ENCODE measurements at places on chromosomes 5 and 9. TPM values are rescaled to one million over a fixed set of nuclear protein-coding genes. Genes with fewer than 3 reads are reported as not detected.

Gene C1QTNF2
- 2.0 TPM for total RNA-seq

DNA sequence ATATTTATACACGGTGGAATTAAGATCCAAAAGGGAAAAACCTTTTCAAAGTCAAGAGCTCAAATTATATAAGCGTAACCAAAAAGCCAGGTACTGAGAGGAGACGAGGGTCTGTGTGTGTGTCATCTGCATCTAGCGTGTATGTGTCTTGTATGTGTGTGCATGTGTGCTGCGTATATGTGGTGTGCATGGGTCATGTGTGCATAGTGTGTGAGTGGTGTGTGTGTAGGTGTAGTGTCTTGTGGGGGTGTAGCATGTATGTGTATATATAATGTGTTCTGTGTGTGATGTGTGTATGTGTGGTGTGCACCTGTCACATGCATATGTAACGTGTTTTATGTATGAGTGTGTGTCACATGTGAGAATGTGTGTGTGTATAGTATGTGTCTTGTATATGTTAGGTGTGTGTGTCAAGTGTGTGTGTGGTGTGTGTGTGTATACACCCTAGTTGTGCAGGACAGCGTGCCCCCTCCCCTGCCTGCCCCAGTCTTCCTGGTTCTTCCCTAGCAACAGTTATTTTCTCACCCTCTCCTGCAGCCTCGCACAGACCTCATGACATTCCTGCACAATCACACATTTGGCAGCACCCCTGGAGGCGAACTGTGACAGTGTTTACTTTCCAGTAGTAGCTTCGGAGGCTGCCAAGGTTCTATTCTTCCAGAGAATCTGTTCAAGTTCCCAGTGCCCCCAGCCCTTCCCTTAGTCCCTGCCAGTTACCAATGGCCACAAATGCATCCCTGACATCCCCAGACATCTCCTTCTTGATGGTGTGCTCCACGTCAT is 27.1 kb upstream of the TNIP1 start:
- peak; percentile 60 for DNase-seq

DNA sequence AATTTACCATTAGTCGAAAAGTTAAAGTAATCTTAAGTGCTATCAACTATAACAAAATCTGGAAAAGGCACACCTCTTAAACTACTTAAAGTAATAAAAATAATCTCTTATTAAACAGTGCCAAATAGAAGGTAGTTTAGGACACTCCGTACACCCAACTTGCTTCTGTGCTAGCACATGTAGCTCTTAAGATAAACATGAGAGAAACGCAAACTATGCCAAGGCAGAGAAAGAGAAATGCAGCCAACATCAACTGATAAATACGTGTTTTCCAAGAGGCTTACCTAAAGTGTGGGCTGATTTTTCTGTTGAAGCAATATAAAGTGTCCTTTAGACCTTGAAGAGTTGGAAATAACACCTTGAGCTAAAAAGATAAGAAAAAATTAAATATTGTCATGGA is 480.6 kb upstream of the DAB2 start:
- peak; percentile 7 for DNase-seq

Gene IL11RA
- 23.8 TPM for total RNA-seq

- DNase-seq, result peak; percentile 96
Measured at GRCh38 chr5:125890511-125890931, 532.7 kb upstream of the GRAMD2B start.

Gene GRXCR2
- total RNA-seq, result not detected

DNA sequence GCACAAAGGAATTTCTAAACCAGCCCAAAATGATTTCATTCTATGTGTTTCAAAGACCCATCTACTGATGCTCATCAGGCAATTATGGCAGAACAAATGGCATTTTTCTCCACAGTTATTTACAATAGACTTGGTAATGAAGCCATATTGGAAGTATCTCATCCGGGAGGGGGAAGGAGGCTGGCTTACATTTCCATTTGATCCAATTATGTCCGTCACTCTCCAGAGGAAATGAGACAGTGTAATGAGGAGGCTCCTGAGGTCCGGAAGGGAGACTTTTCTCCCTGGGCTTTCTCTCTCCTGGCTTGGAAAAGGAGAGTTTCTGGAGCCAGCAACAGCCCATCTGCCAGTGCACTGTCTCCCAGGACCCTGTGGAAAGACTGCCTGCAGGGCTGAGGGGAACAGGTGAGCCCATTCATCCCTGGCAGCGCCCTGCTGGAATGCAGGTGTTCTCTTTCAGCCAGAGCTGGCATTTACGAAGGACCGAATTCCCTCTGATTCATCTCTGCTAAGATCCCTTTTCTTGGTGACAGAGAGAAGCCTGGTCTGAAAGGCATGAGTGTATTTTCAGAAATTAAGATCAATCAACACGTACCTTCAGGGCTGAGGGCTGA is 54.9 kb upstream of the SAP30L start:
- no peak for DNase-seq

DNA sequence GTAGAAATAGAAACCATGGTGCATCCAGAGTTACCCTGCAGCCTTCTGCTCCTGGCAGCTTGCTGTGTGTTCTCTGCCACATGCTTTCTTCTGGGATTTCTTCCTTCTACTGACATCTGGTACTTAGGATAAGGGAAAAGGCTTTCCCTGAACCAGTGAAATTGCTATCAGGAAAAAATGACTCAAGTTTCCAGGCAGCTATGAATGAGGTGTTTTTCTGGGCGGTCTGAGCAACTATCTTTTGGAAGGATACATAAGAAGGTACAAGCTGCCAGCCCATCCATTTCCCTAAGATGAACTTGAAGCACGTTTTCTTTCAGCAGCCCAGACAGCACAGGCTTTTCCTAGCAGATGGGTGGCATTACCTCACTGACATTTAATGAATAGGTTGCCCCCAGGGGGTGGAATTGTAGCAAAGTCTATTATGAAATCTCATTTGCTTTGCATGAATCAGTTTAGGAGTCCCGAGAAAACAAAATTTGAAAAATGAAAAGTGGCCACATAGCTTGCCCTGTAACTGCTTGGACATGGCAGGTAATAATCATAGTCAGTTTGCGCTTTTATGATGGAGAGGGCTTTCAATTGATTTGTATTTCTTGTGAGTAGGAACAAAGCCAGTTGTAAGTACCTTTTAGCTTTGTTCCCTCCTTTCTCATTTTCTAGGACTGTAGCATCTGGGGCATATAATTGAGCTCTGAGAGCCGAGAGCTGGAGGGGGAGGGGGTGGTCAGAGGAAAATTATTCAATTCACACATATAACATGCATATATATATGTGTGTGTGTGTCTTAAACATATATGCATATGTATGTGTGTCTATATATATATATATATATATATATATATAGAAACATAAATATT is 108.5 kb downstream of the C9orf152 start:
- DNase-seq, result peak; percentile 95

Gene MARVELD2
- 0.63 TPM for total RNA-seq

Gene OBP2B
- total RNA-seq, result not detected

GRCh38 chr5:172410160-172410559 is 44.2 kb downstream of the SH3PXD2B start:
- DNase-seq, result peak; percentile 75

- DNase-seq, result peak; percentile 15
Measured at GRCh38 chr5:176364765-176365350, 429 bp upstream of the ARL10 start.

- DNase-seq, result no peak
Measured at GRCh38 chr5:176817841-176818377, 7.5 kb downstream of the UNC5A start.

- DNase-seq, result no peak
Measured at GRCh38 chr5:168892618-168893186, 313.5 kb upstream of the PANK3 start.

Gene PPP3R2
- not detected for total RNA-seq
